ENCODE measurements at places on chromosomes 11 and 22. TPM values are rescaled to one million over a fixed set of nuclear protein-coding genes. Genes with fewer than 3 reads are reported as not detected.

DNA sequence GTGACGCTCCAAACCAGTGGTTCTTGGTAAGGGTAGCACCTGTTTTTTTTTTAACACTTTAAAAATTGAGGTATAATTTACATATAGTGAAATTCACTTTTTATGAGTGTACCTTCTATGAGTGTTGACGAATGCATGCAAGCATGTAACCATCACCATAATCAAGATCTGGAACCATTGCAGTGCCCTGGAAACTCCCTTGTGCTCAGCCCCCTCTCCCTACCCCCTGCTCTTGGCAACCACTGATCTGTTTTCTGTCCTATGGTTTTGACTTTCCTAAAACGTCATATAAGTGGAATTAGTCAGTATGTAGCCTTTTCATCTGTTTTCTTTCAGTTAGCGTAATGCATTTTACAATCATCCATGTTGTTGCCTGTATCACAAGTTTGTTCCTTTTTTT is 212.2 kb downstream of the GRIK4 start:
- H3K27me3 ChIP-seq: no peaks in the 10 kb centered on the region
- H3K4me1 ChIP-seq: no peaks in the 10 kb centered on the region
- H3K36me3 ChIP-seq: no peaks in the 10 kb centered on the region

- H3K4me1 ChIP-seq: no peaks in the 10 kb centered on the region
- no peak overlapping the region for H3K27ac ChIP-seq
- no peaks in the 10 kb centered on the region for H3K36me3 ChIP-seq
- H3K27me3 ChIP-seq: no peaks in the 10 kb centered on the region
- no peak for DNase-seq
Measured at GRCh38 chr11:28767574-28767973, 659.4 kb downstream of the METTL15 start.

DNA sequence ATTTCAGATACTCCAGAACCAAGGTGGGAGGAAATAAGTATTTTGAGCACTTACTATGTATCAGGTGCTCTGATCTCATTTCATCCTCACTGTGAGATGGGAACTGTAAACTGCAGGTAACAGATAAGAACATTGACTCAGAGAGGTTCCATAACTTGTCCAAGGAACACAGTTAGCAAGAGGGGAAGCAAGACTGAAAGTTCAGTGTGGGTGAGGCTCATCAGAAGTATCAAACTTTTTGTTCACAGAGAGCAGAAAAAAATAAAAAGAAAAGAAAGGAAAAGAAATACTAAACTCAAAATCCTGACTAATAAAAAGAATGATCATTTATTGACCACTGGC is 37.1 kb downstream of the RAB30 start:
- H3K36me3 ChIP-seq: no peaks in the 10 kb centered on the region
- DNase-seq: no peak
- H3K4me3 ChIP-seq: no peak overlapping the region

GRCh38 chr22:43831561-43832392 is 19.7 kb upstream of the EFCAB6 start:
- no peaks in the 10 kb centered on the region for H3K36me3 ChIP-seq
- no peaks in the 10 kb centered on the region for H3K4me1 ChIP-seq
- DNase-seq: no peak
- H3K4me3 ChIP-seq: no peak overlapping the region
- no peak overlapping the region for H3K27ac ChIP-seq

KCNJ5 gene
- not detected for total RNA-seq

SCGB1A1 gene
- not detected for total RNA-seq

DNA sequence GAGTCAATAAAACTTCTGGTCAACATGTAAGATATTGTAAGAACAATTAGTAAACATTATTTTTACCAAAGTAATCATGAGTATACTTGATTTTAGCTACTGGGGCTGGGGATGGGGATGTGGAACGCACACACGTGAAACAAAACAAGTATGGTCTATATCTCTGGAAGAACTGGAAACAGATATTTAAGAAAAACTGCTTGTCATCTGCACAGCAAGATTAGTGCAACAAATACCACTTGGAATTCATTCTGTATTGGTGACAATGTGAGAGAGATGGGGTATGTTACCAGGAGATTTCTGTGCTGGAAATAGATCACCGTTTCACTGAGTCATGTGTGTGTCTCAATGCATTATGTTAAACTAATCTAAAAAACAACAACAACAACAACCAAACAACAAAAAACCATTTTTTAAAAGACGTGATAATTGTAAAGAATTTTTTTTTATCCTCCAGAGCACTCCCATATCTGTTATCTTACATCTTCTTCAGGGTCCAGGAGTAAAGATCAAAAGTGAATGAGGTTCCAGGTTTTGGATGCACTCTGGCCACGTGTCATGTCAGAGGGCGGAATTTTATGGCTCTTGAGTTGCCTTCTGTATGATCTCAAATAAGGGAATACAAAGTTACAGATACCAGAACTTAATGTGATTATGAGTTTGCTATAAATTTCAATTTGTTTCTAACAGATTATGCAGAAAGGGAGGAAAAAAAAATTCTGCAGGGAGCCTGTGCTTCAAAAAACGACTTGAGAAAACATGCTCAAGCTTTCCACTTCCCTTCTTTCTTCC is 153.0 kb downstream of the BBOX1 start:
- H3K27ac ChIP-seq: no peak overlapping the region
- H3K27me3 ChIP-seq: no peaks in the 10 kb centered on the region
- no peaks in the 10 kb centered on the region for H3K36me3 ChIP-seq
- H3K4me3 ChIP-seq: no peak overlapping the region
- no peaks in the 10 kb centered on the region for H3K4me1 ChIP-seq

SLC37A2 gene
- total RNA-seq: 3.4 TPM

DNA sequence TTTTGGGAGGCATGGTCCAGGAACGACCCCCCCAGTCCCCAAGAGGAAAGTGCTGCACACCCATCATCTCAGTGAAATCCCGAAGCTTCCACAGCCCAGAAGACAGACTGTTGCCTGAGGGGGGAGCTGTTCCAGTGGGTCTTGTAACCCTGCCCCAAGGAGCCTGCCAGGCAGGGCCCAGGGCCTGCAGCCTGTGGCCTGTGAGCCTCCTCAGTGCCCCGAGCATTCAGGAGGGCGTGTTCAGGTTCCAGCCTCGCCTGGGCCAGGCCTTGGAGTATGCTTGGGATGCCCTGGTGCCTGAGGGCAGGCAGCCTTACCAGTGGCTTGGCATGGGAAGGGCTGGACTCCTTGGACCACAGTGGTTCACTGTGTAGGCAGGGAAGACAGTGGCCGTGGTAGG is 18.0 kb upstream of the CABP2 start:
- H3K27me3 ChIP-seq: no peaks in the 10 kb centered on the region
- no peak overlapping the region for H3K4me3 ChIP-seq
- DNase-seq: no peak
- no peaks in the 10 kb centered on the region for H3K36me3 ChIP-seq
- H3K27ac ChIP-seq: no peak overlapping the region
- no peaks in the 10 kb centered on the region for H3K4me1 ChIP-seq

DNA sequence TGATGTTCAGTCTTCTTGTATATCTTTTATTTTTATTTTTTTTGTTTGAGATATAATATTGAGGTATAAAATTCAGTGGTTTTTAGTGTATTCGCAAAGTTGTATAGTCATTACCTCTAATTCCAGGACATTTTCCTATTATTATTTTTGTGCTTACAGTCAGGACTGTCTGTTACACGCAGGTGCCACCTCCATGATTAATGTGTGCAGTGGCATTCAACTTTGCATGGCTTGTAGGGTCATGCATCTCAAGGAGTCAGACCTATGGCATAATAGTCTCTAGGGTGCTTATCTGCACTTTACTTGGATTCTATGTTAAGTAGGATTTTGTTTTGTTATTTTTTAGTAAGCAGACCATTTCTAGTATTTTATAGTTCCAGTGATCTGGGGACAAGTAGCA is 1.0 kb downstream of the CTR9 start:
- peak overlapping the region; percentile 93 for H3K27ac ChIP-seq
- no peak for DNase-seq
- H3K4me1 ChIP-seq: peaks cover 3% of the 10 kb centered on the region
- no peaks in the 10 kb centered on the region for H3K27me3 ChIP-seq
- H3K36me3 ChIP-seq: peaks cover under 1% of the 10 kb centered on the region

DNA sequence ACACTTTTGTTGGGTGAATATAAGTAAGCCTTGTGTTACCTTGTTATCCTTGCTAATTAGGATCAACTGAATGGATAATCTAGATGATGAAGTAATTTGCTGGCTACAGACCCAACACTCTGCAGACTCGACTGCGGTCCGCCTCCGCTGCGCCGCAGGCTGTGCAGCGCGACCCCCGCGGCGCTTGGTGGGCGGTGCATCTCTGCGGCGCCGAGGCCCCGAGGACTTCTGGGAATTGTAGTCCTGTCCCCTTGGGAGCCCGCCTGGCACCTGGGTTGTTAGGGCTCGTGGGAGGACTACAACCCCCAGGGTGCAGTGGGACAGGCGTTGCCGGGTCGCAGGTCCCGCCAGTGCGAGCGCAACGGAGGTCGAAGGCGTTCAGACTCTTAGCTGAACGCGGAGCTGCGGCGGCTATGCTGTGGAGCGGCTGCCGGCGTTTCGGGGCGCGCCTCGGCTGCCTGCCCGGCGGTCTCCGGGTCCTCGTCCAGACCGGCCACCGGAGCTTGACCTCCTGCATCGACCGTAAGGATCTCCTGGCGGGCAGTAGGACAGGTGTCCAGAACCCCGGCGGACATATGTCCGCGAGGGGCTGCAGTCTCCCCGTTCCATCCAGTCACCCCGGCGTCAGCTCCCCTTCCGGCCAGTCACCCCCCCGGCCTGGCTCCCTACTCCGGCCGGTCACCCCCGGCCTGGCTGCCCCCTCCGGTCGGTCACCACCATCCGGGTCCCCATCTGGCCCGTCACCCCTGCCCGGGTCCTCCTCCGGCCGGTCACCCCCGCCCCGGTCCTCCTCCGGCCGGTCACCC is at the start of the genes ACAD8 and THYN1:
Gene ACAD8 (plus strand): TSS at position 381 of the 806 bp plus-strand sequence. CDS start 33 bp downstream, at position 414.
Gene THYN1 (minus strand): TSS at position 165 of the 806 bp plus-strand sequence. CDS start 470 bp downstream, outside the sequence.
- H3K36me3 ChIP-seq: peaks cover 4% of the 10 kb centered on the region
- no peaks in the 10 kb centered on the region for H3K27me3 ChIP-seq
- no peaks in the 10 kb centered on the region for H3K4me1 ChIP-seq
- DNase-seq: peak; percentile 86

- peak; percentile 60 for DNase-seq
- H3K27ac ChIP-seq: peak overlapping the region; percentile 61
- H3K4me1 ChIP-seq: peaks cover 36% of the 10 kb centered on the region
- no peak overlapping the region for H3K4me3 ChIP-seq
- no peaks in the 10 kb centered on the region for H3K27me3 ChIP-seq
- peaks cover 19% of the 10 kb centered on the region for H3K36me3 ChIP-seq
Measured at GRCh38 chr11:126311401-126312291, 7.8 kb downstream of the DCPS start.

MISFA gene
- total RNA-seq: 3.8 TPM

DNA sequence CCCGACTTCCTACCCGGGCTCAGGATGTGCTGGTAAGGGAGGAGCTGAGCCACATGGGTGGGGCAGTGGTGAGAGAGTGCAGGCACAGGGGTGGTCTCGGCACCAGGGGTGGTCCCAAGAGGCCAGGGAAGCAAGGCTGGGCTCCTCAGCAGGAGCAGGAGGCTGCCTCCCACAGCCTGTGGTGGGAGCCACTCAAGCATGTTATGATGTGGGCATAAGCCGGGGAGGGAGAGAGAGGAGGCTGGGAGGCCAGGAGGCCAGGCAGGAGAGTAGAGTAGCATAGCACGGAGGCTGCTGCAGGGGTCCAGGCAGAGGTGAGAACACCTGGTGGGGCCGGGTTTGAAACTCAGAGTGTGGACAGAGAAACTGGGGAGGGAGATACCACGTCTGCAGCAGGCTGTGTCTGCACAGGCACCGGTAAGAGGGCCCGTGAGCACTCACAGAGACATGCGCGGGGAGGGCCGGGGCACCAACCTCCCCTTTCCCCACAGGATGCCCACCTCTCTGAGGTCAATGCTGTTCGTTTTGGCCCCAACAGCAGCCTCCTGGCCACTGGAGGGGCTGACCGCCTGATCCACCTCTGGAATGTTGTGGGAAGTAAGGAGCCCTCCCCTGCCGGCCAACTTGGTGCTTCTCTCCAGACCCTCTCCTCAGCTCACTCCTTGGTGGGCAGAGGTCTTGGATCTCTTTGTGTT is 10.7 kb downstream of the ATG16L2 start:
- no peak overlapping the region for H3K4me3 ChIP-seq
- H3K27ac ChIP-seq: no peak overlapping the region
- peaks cover 27% of the 10 kb centered on the region for H3K4me1 ChIP-seq
- peaks cover 5% of the 10 kb centered on the region for H3K36me3 ChIP-seq

- H3K36me3 ChIP-seq: no peaks in the 10 kb centered on the region
- no peaks in the 10 kb centered on the region for H3K4me1 ChIP-seq
- no peak overlapping the region for H3K4me3 ChIP-seq
- no peak for DNase-seq
- no peaks in the 10 kb centered on the region for H3K27me3 ChIP-seq
Measured at GRCh38 chr11:44812971-44813370, 86.2 kb downstream of the TSPAN18 start.

GRCh38 chr22:27850000-27850521 is 48.5 kb upstream of the MN1 start:
- H3K27ac ChIP-seq: no peak overlapping the region
- H3K36me3 ChIP-seq: peaks cover 25% of the 10 kb centered on the region
- H3K27me3 ChIP-seq: no peaks in the 10 kb centered on the region
- H3K4me1 ChIP-seq: no peaks in the 10 kb centered on the region

DNA sequence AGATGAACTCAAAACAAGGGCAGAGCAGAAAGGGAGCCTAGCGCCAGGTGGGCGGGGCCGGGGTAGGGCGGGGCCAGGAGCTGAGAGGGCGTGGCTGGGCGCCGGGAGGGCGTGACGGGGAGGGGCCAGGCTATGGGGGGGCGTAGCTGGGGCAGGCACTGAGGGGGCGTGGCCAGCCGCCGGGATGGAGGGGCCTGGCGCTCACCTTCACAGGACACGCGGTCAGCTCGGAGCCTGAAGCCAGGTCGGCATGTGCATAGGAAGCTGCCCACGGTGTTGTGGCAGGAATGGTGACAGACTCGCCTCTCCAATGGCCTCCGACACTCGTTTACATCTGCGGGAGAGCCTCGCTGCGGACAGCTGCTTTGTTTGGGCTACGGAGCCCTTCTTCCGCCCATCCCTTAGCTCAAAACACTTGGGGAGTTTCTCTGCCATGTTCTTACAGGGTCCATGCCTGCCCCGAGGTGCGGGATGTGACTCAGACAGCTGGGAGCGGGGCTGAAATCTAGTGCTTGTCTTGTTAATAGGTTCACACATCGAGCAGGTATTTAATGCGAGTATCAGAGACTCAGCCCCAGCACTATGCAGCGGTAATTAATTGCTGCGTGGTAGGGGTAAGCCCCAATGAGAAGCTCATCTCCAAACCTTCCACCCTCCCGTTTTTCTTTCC is 13.4 kb downstream of the VWCE start:
- H3K36me3 ChIP-seq: no peaks in the 10 kb centered on the region
- DNase-seq: no peak
- no peak overlapping the region for H3K4me3 ChIP-seq
- H3K4me1 ChIP-seq: no peaks in the 10 kb centered on the region

FAM111B gene
- total RNA-seq: 58.9 TPM

DNA sequence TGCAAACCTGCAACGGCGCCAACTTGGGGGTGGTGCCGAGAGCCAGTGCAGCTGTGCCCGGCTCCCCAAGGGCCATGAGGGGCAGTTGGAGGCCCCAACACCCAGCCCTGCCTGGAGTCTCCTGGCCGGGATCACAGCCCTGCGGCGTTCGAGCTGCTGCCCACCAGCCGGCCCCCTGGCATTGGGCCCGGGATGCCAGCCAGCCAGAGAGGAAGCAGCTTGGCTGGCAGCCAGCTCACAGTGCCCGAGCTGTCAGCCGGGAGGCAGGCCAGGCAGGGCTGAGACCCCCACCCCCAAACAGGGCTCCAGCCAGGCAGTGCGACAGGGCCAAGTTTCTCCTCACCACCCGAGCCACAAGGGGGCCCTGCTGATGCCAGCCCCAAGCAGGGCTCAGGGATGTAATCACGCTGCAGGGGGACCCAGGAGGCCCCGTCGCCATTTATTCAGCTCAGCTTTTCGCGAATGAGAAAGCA is 26.0 kb upstream of the TCF20 start:
- no peaks in the 10 kb centered on the region for H3K36me3 ChIP-seq
- no peak overlapping the region for H3K4me3 ChIP-seq
- no peak overlapping the region for H3K27ac ChIP-seq
- DNase-seq: no peak
- no peaks in the 10 kb centered on the region for H3K27me3 ChIP-seq

Data from GM12878 (cell line).